NCI-H748 treated with DMSO at 0.1 percent for 48 hours (cell line): ENCODE measurements at places on chromosomes 13 and 19.

GRCh38 chr19:18828786-18829185 is 3.0 kb upstream of the UPF1 start:
- DNase-seq, result no peak

DNA sequence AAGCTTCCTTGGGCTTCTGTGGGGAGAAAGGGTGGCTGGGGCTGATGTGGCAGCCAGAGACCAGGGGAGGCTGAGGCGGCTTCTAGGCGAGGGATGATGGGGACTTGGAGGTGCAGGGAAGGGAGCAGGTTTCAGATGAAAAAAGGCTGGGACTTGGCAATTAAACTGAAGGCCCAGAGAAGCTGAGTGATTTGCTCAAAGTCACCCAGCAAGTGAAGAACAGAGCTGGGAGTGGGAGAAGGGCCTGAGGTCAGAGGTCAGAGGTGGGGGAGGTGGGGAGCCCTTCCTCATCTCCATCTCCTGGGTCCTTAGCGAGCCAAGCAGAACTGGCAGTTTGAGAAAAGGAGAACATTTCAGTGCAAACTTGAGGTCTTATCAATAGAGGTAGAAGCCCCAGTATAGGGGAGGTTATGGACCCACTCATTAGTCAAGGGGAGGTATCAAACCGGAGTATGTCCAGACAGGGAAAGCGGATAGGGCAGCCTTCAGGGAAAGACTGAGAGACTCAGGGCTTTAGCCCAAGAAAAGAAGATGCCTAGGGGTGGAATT is 49.6 kb upstream of the NFIC start:
- no peak for DNase-seq

GRCh38 chr19:29624489-29625185 is 18.6 kb downstream of the POP4 start:
- no peak for DNase-seq

- DNase-seq, result no peak
Measured at GRCh38 chr13:51769455-51770127, 34.4 kb downstream of the DHRS12 start.
